ENCODE measurements at places on chromosomes 7 and 10.

- DNase-seq: no peak
These were observed 70.8 kb downstream of the GRK5 start for GRCh38 chr10:119278126-119278709.

DNA sequence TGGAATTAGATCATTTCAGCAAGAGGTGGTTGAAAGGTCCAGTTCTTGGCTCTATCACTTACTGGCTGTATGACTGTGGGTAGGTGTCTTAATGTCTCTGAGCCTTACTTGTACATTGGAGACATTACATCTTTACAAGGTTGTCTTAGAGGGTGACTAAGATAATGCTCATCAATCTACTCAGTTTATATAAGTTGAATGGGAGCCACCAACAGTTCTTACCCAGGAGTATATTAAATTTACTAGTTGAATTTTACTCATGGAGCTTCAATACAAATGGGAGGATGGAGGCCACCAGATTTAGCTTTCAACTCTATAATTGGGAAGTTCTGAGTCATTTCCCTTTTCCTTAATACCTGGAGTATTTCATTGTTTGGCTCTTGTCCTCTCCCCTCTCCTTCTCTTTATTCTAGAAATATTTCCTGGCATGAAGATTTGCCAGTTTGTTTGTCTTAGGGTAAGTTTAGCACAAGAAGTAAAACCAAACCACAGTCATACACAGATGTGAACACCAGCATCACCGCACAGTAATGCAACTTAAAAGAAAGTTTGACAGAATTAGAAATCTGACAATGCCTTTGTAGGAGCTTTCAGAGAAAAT is 222.8 kb downstream of the LRMDA start:
- no peak for DNase-seq

GRCh38 chr7:157279741-157280215 is 57.0 kb upstream of the DNAJB6 start:
- DNase-seq: no peak

DNA sequence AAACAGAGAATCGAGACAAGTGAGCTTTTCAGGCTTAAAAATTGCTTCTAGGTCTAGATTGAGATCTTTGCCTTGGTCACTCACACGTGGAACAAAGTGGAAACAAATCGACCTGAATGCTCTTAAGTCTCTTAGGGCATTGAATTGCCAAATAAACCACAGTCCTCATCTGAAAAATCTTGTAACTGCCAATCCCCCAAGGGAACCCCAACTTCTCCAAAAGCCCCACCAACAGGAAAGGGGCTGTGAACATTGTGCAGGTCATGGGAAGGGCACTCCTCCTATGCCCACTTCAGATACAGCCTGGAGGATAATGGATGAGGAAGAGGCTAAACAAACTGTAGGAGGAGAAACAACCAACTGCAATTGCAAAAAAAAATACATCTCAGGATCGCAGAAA is 91.3 kb downstream of the DGKI start:
- DNase-seq: no peak

- DNase-seq: no peak
These were observed 2.9 kb downstream of the ELN start for GRCh38 chr7:74030861-74031260.

- no peak for DNase-seq
These were observed 8.0 kb downstream of the DLX5 start for GRCh38 chr7:97016381-97017191.

DNA sequence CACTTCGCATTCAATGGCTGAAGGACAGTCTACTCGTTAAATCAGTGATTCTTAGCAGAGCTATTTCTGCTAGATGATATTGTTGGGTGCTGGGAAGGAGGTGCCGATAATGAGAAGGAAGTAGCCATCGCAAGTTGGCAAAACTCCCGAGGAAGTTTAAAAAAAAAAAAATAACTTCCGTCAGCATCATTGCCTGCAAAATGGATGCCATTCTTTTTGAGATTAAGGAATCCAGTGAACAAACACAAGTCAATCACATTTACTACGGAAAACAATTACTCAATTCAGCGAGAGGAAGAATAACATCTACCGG is 74.4 kb upstream of the SFMBT2 start:
- DNase-seq: no peak

DNA sequence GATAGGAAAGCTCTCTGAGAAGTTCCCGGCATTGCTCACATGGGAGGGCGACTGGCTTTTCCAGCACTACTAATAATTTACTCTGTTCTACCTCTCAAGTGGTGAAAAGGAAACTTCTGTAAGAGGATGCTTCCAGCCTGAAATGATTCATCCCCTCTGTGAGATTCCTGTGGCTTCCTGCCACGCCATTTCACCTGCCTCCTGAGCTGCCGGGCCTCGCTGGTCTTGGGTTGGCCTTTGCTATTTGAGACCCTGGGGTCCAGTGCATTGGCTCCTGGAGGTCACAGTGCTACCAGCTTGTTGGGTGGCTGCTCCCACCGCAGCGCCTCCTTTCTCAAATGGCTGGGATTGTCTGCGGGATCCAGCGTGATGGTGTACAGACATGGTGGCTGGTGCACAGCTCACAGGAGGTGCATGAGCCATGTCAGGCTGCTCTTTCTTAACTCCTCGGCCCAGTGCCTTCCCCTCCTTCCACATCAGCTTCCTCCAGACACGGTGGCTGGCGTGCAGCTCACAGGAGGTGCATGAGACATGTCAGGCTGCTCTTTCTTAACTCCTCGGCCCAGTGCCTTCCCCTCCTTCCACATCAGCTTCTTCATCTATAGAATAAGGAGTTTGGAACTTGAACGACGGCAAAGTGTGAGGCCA is 42.9 kb upstream of the PCBD1 start:
- peak; percentile 30 for DNase-seq

DNA sequence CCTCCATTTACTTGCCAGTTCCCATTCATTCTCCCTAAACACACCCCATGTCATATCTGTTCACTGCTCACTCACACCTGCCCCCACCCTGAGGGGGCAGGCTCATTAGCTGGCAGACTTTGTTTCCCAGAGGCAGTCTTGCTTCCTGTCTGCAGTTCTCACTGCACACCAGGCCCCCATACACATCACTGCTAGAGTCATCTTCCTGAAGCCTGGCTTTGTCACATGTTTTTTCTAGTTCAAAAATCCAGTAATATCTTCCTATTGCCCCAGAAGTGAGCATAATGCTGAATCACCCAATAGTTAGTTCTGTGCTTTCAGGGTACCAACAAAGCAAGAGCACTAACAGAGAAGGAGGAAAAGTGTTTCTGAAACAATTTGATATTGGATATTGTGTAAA is 1.9 kb downstream of the LRRC72 start:
- no peak for DNase-seq

- DNase-seq: peak; percentile 29
These were observed 1053.3 kb downstream of the SORCS1 start for GRCh38 chr10:106111246-106111645.

GRCh38 chr7:36726806-36727503 is 2.7 kb upstream of the AOAH start:
- no peak for DNase-seq

GRCh38 chr7:115822380-115822779 is 208.2 kb downstream of the TFEC start:
- DNase-seq: no peak

GRCh38 chr10:62050893-62051433 is 149.5 kb downstream of the ARID5B start:
- peak; percentile 96 for DNase-seq

DNA sequence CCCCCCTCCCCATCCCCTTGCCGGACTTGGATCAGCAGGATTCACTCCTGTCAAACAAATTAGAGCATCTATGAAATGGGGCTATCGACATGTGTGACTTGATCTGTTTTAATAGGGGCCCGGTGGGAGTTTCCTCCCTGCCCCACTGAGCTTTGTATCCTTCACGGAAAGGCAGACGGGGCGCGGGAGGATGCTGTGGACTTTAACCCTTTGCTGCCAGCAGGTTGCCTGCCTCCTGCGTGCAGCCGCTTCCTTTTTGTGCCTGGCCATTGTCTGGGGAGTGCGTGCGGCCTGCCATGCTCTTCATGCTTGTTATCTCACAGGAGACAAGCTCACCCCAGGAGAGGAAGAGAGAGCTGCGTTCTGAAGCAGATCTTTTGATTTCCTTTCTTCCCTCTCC is 512.8 kb upstream of the GALNT17 start:
- DNase-seq: no peak

GRCh38 chr7:100563809-100564400 is 9.8 kb downstream of the SAP25 start:
- peak; percentile 73 for DNase-seq

DNA sequence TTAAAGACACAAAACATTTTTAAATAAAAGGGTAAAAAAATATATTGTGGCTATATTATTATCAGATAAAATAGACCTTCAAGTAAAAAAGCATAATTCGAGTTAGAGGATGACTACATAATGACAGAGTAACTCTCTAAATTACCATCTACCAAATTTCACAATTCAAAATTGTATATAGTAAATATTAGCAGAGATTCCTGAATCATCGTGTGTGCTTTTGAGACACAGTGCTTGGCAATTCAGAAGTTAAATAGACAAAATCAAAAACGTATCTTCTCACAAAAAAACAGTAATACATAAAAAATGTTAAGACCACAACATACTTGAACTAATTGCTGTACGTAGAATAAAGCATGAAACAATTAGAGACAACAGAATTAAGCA is 110.4 kb downstream of the AHR start:
- peak; percentile 58 for DNase-seq

GRCh38 chr10:7872041-7872442 is 53.7 kb downstream of the TAF3 start:
- peak; percentile 39 for DNase-seq

- no peak for DNase-seq
These were observed 33.0 kb downstream of the OAT start for GRCh38 chr10:124385627-124386185.

DNA sequence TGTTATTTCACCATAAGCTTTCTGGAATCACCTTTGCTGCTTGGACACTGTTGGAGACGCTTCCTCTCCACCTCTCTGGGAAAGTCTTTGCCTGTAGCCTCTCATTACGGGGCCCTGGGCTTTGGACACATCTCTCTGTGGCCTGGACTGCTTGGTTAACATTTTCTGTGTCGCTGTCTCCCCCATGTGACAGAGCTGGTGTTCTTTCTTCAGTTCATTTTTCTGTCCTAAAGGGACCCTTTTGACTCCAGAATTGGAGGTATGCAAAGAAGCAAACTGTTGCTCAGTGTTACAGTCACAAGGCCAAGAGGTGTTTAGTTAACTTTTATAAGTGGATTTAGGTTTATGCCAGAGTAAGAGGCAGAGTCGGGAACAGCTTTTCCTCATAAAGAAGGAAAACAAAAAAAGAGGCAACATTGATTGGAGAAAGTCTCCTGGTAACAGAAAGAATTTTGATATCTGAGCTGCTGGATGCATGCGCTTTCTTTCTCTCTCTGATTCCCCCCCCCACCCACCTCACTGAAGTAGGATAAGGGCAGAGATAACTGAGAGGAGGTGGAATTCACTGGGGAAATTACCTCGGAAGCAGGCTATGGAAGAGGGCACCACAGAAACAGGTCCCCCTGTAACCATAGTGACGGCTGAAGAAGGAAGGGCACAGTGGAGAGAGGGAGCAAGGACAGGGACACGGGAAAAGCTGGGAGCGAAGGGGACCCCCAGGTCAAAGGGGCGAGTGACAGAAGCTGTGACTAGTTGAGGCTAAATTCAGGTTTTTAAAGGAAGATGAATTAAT is 57.8 kb downstream of the LGI1 start:
- DNase-seq: peak; percentile 52

GRCh38 chr7:37504801-37505200 is 56.1 kb upstream of the ELMO1 start:
- DNase-seq: no peak

DNA sequence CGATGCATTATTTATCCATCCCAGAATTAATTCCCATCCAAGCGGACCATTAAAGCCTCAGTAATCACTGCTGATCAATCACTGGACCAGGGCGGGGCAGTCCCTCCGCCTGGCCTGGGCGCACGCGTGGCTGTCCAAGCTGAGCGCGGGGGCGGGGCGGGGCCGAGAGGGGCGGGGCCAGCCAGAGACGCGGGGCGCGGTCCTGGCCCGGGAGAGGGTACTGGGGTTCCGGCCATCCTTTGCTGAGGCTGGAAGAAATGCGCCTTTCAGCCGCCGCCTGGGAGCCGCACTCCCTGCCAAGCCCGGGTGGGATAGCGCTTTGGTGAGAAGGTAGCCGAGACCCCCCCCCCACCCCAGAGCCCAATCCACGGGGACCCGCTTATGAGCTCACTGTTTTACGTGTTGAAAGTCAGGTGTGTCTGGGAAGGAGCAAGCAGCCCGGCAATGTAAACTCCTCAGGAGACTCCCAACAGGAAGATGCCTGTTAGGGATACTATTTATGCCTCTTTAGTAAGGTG is at the start of gene ARHGAP22:
Gene ARHGAP22, minus strand, starts transcription at position 83 of the 518 bp plus-strand sequence. CDS start 277 bp downstream, outside the sequence.
- DNase-seq: peak; percentile 58

- no peak for DNase-seq
These were observed 316.9 kb downstream of the CNTNAP2 start for GRCh38 chr7:146433501-146433900.

DNA sequence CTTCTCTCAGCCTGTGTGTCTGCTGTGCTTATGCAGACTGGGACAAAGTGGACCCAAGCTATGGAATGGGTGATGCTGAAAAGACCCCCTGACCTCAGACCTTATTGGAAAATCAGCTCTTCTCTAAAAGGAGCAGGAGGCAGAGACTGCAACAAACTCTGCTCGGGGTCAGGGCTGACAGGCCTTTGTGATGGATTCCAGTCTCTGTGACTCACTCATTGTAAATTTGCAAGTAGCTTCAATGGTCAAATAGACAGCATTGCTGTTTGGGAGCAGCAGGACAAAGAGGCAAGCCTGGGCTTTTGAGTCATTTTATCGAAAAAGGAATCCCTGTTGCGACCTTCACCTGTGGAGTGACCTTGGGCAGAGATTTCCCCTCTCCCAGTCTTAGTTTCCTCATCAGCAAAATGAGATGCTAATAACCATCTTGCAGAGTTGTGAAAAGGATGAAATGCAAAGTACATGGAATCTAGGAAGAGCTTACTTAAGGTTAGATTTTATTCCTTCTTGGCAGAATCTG is 26.1 kb upstream of the GPR26 start:
- DNase-seq: peak; percentile 59

- DNase-seq: no peak
These were observed 312 bp downstream of the PDCD11 start for GRCh38 chr10:103396789-103397087.

- no peak for DNase-seq
These were observed 303.3 kb upstream of the CDC14C start for GRCh38 chr7:48621076-48621475.

All from EH (cell line).